Stimulated activated CD4-positive, alpha-beta T cell treated with anti-CD3 and anti-CD28 coated beads, Interleukin-15, amount 100 ng/mL, for 24 hours (primary cell): ENCODE measurements at places on chromosomes 3 and 15.

DNA sequence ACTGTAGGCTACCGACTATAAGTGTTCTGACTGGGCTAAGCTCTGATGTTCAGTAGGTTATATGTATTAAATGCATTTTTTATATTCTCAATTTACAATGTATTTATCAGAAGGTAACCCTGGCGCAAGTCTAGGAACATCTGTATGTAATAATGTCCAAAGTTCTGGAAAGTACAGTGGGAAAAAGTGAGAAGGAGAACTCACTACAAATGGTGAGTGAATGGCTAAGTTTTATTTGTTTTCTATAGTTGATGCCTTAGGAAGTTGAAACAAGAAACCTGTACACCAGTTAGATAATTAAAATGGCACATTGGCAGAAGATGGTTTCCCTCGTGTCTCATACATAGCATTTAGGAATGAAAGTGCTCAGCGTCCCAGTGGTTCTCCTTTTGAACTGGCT, 333.4 kb upstream of the THRB start:
- DNase-seq, result no peak

- no peak for DNase-seq
These were observed 3.4 kb upstream of the FAM43A start for GRCh38 chr3:194682189-194682693.

GRCh38 chr15:84082739-84083138, 152.8 kb upstream of the GOLGA6L4 start:
- DNase-seq, result no peak

GRCh38 chr3:141646760-141647561, 91.1 kb upstream of the RNF7 start:
- DNase-seq, result no peak

DNA sequence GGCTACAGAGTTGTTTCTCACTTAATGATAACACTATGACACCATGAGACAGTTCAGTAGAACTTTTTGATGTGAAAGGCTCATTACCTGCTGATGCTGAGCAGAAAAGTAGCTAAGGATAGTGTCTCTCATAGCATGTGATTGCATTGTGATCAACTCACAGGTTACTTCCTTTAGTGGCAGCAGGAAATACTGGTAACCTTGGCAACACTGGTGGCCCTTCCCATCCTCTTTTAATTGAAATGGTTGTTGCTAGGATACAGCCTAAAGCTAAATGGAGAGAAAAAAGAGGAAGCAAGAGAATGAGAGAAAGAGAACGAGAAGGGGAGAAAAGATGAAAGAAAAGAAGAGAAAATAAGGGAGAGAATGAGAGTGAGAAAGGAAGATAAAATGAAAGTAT, 204.7 kb upstream of the GAP43 start:
- DNase-seq, result no peak
